NCI-H2029 treated with DMSO at 0.1 percent for 48 hours (cell line): ENCODE measurements at places on chromosomes 3 and 15.

DNA sequence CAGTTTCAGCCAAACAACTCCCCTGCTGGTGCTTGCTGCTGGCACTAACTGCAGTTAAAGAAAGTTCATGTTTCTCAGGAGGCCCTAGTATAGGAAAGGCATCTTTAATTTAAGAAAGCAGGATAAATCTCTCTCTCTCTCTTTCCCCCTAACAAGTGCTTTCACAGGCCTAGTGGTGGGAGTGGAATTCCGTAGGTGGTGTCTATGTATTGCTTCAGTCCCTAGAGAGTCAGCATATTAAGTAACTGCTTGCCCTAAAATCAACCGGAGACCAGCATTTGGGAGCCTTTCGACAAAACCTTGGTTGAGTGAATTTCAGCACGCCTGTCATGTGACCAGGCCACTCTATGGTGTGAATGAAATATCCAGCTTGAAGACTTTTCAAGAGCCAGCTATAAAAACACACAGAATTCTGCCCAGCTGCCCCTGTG lies 169.2 kb upstream of the TGFBR2 start:
- no peak for DNase-seq

- DNase-seq = no peak
Observed at GRCh38 chr15:65021488-65021887, 8.0 kb downstream of the MTFMT start.

- no peak for DNase-seq
Observed at GRCh38 chr15:22795206-22796063, 9.0 kb downstream of the NIPA1 start.

DNA sequence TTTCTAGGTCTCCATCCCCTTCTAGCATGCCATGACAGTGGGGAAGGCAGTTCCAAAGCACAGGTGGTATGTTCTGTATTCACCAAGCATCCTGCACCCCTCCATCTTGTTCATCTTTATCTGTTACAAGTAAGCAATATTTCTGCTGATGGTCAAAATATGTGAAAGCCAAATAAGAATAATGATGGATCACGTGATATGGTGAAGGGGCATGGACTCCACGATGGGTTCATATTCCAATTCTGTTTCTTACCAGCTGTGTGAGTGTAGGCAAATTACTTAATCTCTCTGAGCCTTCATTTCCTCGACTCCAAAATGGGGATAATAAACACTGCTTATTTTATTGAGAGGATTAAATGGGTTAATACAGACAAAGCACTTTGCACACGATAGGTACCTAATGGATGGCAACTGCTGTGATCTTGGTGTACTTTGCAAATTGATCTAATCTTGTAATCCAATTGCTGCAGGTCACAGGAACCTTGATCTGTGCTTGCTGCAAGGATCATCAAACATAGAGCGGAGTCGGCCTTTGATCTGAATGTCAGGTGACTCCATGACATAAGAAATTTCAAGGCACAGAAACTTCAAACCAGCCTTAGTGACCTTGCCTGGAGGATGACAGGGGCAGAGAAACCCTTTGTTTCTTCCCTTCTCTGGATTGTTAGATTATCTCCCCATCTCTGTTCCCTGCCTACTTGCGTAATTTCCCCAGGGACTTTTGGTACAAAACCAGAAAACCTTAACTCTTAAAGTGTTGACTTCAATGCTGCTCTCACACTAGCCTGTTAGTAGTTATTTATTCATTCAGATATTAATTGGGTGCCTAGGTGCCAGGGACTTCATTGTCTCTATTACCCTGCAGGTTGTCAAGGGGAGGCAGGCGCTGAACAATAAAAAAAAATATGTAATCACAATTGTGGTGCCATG lies 25.8 kb downstream of the SIAH2 start:
- no peak for DNase-seq

DNA sequence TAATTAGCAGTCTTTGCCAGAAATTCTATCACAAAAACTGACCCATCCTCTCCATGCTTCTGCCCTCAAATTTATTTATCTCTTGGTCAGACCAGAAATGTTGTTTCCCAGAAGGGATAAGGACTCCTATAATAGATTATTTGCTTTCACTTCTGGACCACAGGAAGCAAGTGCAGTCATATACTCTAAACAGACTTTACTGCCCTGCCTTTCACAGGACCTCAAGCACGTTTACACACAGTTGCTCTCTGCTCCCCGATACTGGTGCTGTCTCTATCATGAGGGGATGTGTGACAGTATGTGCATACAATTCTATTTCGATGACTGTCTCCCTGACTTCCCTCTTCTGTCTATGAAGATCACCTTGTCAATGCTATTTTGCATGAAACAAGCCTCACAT lies 205.5 kb upstream of the TGFBR2 start:
- no peak for DNase-seq

GRCh38 chr3:124761935-124762660 lies 31.8 kb downstream of the UMPS start:
- no peak for DNase-seq

DNA sequence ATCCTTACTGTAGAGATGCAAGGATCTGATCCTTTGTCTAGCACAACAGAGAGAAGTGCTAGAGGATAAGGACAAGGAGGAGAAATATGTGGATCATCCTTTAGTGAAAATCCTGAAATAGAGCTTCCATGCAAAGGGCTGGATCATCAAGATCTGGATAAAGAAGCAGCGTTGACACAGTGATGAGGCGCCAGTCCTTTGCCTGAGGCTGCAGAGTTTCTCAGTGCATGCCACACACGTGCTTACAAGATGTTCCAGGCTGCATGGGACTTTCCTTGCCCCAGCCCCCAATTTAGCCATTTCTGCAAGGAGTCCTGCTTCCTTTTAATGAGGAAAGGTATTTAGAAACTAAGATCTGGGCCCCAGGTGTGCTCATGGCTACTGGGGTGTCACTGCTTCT lies 7.2 kb upstream of the ABTB1 start:
- DNase-seq = no peak
